ENCODE measurements at places on chromosomes 12 and 14.

GRCh38 chr14:23275412-23275811, 10.5 kb downstream of the HOMEZ start:
- DNase-seq, result no peak

GRCh38 chr12:57469296-57470164, 9.9 kb downstream of the GLI1 start:
- no peak for DNase-seq

DNA sequence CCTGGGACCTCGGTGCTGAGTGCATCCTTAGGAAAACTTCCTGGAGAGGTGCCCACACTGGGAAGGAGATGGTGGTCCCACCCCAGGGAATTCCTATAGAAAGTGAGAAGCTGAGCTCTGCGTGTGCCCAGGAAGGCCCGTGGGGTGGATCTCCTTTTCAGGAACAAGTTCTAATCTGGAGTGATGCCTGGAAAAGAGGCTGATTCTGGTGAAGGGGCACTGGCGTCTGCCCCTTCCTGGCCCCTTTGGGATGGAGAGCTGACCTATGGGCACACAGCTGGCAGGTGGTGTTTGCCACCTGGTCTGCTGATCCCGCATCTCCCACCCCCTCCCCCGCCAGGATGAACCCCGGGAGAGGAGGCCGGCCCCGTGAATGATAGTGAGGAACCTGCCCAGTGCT, 142.0 kb upstream of the RTL1 start:
- no peak for DNase-seq

DNA sequence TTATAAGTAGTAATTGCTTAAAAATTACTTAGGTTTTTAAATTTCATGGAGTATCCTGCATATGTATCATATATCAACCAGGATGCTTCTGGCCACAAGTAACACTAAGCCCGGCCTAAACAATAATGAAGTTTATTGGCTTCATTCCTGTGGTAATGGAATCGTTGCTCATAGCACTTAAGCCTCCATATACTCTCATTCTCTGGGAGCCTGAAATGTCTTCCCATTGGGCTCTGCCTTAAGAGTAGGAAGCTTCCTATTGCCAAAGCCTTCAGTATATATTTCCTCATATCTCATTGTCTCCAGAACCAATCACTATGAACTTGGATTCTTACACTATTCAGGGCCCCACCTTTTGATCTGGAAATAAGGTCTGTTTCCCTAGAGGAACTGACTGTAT, 83.8 kb upstream of the DNM1L start:
- DNase-seq, result peak; percentile 90

DNA sequence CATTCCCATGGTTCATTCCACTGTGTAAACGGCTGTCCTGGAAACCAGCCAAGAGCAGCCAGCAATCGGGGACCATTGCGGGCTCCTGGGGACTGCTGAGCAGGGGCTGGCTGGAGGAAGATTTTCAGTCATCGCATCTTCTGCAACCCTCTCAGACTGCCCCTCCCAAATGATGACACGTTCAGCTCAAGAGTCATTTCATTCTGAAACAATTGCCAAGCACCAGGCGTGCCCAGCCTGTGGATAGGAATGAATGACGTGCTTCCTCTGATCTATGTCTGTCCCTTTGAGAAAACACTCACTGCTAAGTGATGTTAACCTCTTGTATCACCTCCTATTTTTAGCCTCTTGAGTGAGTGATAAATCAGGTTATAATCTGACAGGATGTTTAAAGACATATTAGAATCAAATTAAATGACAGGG, 62.0 kb downstream of the NDUFA12 start:
- peak; percentile 92 for DNase-seq

DNA sequence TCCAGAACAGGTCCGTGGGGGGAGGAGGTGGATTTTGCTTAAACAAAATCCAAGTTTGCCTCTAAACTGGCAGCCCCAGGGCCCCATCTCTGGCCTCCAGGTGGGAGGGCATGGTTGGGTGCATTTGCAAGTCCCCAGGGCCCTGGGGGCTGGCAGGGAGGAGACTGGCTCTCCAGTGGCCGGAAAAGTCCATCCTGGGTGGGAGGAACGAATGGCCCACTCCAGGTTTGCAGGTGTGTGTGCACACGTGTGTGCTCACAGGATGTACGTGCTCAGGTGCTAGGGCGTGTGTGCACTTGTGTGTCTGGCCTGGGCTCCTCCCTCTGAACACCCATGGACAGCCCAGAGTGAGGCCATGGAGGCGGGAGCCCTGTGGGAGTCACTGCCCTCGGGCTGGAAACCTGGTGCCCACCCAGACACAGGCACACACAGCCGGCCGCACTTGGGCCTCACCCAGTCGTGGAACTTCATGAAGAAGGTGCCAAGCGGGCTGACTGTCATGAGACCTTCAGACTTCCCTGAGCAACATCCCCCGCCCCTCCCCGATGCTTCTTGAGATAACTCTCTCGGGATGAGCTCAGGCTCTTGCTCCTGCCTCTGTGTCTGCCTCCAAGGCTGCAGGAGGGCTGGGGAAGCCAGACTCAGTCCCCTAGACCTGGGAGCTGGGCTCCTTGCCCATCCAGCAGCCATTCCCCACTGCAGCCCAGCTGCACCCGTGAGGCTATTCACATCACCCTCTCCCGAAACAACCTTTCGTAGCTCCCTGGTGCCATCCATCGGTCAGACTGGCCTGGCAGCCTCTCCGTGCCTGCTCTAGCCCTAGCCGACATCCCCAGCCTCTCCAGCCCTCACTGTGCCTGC, 9.4 kb downstream of the AHNAK2 start:
- peak; percentile 49 for DNase-seq

DNA sequence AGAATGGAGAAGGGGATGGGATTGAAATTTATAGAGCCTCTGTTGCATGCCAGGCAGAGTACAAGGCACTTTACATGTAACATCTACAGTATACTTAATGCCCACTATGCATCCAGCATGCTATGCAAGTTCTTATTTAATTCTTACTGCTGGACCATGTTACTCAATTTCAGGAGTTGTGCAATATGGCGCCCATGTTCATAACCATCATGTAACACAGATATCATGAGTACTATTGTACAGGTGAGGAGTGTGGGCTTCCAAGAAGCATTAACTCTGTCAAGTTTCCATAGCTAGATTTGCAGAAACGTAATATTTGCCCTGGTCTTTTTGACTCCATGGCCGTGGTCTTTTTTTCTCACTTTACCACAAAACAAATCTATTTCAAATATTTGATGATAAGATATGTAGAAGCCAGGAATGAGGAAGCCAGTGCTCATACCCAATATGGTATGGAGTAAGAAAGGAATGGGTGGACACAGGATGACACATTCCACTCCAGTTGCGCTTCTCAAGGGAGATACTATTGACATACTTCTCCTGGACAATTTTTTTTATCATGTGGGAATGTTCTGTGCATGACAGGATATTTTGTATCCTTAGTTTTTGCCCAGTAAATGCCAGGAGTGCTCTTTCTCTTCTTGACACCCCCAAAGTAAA, 191.8 kb downstream of the C12orf75 start:
- peak; percentile 98 for DNase-seq

DNA sequence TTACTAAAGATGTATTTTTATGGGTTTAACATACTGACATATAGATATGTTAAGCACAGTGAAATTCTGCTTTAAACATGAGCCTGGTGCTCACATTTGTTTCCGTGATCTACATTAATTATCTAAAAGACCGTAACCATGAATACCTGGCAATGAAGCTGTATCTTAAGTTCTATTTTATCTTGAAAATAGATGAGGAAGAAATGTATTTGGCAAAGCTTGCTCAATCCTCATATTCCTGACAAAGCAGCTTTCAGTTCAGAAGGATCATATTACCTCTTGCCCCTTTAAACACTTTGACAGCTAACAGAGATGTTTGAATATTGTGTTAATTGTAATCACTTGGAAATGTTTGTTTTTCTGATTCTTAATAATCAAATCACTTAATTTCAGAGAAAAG, 9.8 kb downstream of the EPYC start:
- no peak for DNase-seq

DNA sequence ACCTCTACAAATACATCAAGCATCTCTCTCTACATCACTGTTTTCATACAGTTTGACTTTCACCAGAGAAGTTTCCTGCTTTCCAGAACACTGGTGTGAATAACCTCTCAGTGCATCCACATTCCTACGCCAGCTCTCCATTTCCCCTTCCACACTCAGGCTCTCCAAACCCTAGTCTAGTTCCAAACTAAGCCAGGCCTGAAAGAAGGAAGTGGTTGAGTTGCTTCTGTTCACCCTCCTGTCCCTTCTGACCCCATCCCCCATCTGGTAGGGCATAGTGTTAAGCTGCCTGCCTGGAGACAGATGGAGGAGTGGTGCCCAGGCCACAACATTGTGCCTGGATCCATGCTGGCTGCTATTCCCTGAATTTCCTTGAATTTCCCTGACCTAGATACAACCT, 132.4 kb downstream of the GPR65 start:
- no peak for DNase-seq

Measured in EH (cell line).